Activated CD8-positive, alpha-beta memory T cell treated with anti-CD3 and anti-CD28 coated beads, Interleukin-2, amount 10 ng/mL, durations not matched to agents 7 days and 5 days (primary cell): ENCODE measurements at places on chromosomes 13 and 19. TPM values are rescaled to one million over a fixed set of nuclear protein-coding genes. Genes with fewer than 3 reads are reported as not detected.

The TMEM59L gene
- not detected for total RNA-seq

The NECTIN2 gene
- total RNA-seq = 0.49 TPM

The RUBCNL gene
- total RNA-seq = not detected

The SIGLECL1 gene
- not detected for total RNA-seq

The TNFRSF19 gene
- 0.12 TPM for total RNA-seq

The PDS5B gene
- 57.6 TPM for total RNA-seq

The ZNF835 gene
- total RNA-seq = 2.2 TPM

The PCDH9 gene
- 0.15 TPM for total RNA-seq

The SIGLEC12 gene
- 0.98 TPM for total RNA-seq
